Activated T-cell treated with anti-CD3 and anti-CD28 coated beads for 4 hours (primary cell): ENCODE measurements at places on chromosomes 1 and 21.
A peak's percentile ranks its signal among the peaks of the same experiment; 100 is the strongest.

DNA sequence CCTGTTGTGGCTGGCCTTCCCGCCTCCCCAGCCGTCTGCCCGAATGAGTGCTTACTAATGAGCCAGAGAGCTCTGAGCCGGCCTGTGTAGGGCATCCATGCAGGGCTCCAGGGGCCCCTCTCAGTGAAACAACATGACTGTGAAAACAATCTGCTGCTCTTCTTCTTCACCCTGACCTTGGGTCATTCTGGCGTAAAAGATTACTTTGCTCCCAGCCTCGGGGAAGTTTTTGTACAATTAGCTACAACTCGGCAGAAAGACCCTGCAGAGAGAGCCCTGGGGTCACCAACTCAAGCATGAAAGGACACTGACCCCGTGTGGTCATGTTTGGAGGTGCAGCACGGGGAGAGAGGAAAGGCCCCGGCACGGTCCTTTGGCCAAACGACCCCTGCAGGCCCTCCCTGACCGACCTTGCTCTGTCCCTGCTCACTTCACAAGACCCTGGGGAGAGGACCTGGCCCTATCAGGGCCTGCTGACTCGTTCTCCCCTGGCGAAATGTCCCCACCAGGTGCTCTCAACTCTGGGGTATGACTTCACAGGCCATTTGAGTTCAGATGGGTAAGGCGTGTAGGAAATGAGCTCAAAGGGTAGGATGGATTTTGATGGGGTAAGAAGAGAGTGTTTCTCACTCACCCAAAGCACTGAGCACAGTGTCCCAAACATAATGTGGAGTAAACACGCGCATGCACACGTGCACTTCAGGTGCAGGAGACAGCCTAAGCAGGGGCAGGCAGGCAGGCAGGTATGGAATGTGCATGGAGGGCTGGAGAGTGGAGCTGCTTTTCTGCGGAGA lies 22.9 kb upstream of the FAM20B start:
- peak; percentile 58 for DNase-seq

DNA sequence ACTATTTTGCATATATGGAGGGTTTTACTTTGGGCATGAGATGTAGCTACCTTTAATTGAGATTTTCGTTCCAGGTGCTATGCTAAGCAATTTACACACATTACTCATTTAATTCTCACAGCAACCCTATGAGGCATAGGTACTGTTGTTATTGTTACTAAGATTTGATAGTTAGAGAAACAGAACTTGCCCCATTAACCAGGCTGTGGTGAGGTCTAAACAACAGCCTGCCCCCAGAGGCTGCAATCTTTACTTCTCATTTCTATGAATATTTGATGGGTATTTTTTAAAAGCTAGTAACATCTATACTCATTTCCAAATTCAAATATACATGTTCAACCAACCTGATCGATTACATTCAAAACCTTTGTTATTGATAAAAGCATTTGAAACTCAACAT lies 155.6 kb downstream of the GALNT2 start:
- DNase-seq, result no peak

DNA sequence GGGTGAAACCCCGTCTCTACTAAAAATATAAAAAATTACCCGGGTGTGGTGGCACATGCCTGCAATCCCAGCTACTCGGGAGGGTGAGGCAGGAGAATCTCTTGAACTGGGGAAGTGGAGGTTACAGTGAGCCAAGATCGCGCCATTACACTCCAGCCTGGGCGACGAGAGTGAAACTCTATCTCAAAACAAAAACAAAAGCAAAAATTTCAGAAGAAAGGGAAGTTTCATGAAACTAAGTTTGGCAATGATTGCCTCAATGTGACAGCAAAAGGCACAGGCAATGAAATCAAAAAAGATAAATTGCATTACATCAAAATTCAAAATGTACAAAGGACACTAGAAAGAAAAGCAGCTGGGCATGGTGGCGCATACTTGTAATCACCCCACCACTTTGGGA lies 40.1 kb downstream of the BTF3L4 start:
- DNase-seq, result no peak

DNA sequence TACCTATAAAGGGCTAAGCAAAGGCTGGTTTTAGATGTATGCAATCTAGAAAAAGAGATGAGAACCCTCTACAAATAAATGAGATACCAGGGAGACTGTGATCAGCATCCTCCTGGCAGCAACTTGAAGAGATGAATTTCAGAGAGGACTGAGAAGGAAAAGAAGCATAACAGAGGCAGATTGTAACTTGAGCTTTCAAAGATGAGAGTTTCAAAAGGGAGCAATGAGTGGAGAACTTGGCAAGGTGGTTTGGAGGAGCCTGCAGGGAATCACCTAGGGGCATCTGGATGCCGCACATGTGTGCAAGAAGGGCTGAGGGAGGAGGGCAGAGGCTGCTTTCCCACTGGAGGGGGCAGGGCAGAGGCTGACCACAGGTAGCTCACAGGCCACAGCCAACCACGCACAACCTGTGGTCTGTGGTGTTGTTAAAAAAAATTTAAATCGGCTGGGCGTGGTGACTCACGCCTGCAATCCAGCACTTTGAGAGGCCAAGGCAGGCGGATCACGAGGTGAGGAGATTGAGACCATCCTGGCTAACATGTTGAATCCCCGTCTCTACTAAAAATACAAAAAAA lies 50.2 kb downstream of the PCNX2 start:
- no peak for DNase-seq

DNA sequence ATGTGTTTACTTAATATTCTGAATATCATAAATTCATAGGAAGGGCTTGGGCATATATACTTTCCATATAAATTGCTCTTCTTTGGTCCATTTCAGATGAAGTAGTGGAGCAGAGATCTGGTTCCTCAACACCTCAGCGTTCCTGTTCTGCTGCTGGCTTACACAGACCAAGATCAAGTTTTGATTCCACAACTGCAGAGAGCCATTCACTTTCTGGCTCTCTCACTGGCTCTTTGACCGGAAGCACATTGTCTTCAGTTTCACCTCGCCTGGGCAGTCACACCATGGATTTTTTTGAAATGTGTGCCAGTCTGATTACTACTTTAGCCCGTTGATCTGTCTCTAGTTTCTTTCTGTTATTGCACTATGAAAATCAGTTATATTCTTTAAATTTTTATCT lies 62.3 kb downstream of the PRKAA2 start:
- DNase-seq, result no peak
